ENCODE measurements at places on chromosomes 1 and 21.

- no peak for DNase-seq
Observed at GRCh38 chr1:27858949-27859576, 13.3 kb upstream of the THEMIS2 start.

DNA sequence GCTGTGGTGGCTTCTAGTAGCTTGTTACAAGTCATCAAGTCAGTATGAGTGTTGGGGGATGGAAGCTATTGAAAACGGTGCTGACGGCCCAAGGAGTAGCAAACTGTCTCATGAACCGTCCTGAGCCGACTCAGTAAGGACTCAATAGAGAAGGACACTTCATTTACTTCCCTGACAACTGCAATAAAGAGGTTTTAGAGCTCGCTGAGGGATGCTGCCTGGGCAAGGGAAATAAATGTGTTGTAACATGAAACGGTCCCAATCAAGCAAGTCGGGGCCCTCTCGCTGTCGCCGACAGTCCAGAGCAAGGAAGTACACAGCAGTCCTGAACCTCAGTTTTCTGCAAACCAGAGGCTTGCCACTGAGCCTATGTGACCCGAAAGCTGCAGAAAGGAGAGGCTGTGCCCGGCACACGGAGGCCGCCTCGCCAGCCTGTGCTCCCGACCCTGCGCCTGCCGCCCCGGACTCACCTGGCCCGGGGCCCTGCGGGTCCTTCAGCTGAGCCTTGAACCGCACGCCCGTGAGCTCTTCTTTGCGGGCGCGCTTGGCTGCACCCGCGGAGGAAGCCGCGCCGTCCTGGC, 423 bp downstream of the URB1 start:
- no peak for DNase-seq

DNA sequence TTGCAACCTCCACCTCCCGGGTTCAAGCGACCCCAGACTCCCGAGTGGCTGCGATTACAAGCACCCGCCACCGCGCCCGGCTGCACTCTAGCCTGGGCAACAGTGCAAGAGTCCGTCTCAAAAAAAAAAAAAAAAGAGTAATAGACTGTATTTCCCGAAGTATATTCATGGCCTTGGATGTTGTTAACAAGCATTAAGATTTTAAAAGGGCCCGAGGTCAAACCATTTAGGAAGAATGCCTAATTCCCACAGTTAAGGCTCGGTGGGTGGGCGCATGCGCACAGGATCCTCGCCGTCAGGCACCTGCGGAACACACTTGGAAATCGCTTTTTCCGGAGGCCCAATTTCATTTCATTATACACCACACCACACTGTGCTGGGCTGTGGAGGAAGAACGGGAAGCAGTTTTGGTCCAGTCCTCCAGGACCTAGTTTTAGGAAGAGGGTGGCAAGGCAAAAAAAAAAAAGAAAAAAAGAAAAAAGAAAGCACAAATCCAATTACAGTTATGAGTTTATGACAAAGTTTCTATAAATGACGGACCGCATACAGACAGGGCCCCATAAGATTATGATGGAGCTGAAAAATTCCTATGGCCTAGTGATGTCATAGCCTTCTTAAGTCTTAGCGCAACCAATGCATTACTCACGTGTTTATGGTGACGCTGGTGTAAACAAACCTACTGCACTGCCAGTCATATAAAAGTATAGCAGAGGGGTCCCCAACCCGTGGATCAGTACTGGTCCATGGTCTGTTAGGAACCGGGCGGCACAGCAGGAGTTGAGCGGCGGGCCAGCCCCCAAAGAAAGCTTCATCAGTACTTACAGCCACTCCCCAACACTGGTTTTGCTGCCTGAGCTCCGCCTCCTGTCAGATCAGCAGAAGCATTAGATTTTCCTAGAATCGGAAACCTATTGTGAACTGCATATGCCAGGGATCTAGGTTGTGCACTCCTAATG, 38.2 kb downstream of the H3-3A start:
- DNase-seq, result no peak

DNA sequence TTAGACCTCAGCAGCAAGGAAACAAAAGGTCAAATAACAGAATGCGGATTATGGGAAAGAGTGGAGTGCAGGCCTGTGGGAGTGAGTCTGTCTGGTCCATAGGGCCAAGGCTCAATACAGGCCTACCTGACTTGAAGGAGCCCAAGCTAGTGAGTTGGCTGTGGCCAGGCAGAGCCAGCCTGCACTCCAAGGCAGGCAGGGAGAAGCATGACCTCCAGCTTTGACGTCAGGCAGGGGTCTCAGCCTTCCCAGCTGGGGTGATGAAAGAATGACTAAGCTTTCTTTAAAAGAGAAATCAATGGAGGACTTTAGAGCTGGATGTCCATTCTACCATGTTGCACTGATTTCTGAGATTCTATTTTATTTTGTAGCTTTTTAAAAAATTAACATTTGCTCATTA, 62.8 kb downstream of the RHOU start:
- DNase-seq, result no peak

DNA sequence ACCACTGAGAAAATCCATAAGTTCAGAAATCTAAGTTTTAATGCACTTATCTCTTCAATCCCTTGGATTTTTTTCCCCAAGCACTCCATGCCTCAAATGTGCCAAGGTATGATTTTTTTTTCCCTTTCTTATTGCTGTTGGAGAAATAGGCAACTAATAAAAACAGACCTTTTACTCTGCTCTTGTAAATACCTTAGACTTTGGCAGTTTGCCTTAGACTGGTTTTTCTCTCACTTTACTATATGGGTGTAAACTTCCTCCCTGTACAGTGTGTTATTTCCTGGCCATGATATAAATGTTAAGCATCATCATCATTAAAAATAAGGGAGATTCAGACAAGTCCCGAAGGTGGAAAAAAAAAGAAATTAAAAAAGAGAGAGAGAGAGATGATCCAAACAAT, 65.7 kb downstream of the LRRC8C start:
- no peak for DNase-seq

- no peak for DNase-seq
Observed at GRCh38 chr1:109650609-109651008, 5.3 kb upstream of the GSTM4 start.
